Gastrocnemius medialis (tissue), 4 donors: ENCODE measurements at places on chromosomes 1 and 21. TPM values are rescaled to one million over a fixed set of nuclear protein-coding genes. Genes with fewer than 3 reads are reported as not detected.

GRCh38 chr1:116569381-116569670, 1.5 kb downstream of the CD58 start:
- H3K4me1 ChIP-seq: peaks cover 11% of the 10 kb centered on the region
- H3K27ac ChIP-seq: no peak overlapping the region
- H3K4me3 ChIP-seq: no peak overlapping the region
- H3K27me3 ChIP-seq: no peaks in the 10 kb centered on the region

GRCh38 chr1:162970021-162970420, 99.1 kb upstream of the RGS4 start:
- peaks cover 7% of the 10 kb centered on the region for H3K4me1 ChIP-seq
- no peaks in the 10 kb centered on the region for H3K36me3 ChIP-seq
- H3K27me3 ChIP-seq: no peaks in the 10 kb centered on the region
- DNase-seq: no peak
- H3K4me3 ChIP-seq: no peak overlapping the region

DNA sequence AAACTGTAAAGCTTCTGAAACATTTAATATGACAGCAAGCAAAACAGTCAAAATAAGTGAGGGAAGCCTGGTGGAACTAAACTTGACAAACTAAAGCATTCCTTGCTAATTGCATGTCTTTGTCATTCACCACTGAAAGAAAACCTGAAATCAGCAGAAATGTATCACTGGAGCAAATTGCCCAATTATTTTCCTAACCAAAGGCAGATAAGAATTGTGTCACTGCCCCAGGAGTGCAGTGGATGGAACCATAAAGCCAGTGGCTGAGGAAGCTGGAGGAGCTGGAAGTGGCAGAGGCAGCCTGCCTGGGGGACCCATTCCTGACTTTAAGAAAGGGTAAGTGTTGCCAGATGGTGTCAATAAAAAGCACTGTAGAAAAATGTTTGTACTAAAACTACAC, 2.7 kb upstream of the SLC30A10 start:
- H3K27me3 ChIP-seq: peaks cover 8% of the 10 kb centered on the region
- no peak for DNase-seq
- H3K36me3 ChIP-seq: no peaks in the 10 kb centered on the region
- no peak overlapping the region for H3K4me3 ChIP-seq

DNA sequence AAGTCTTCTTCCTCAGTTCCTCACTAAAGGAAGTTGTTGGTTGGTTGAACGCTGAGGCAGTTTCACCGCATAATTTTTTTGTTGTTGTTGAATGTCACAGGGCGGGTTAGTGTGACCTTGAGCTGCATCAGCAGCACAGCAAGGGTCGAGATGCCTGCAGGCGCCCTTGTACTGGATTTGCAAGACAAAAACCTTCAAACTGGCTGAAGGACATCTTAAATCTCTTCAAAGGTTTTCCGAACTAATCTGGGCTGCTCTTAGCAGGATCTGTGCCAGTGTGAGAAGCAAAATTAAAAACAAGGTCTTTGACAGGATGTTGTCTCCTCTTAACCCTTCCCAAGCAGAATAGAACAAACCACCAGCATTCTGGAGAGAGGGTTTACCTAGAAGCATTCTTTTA, 59.4 kb downstream of the NRIP1 start:
- H3K27me3 ChIP-seq: no peaks in the 10 kb centered on the region
- DNase-seq: no peak
- H3K27ac ChIP-seq: no peak overlapping the region
- H3K4me3 ChIP-seq: no peak overlapping the region

Gene NLRP3
- total RNA-seq: 0.29 TPM

DNA sequence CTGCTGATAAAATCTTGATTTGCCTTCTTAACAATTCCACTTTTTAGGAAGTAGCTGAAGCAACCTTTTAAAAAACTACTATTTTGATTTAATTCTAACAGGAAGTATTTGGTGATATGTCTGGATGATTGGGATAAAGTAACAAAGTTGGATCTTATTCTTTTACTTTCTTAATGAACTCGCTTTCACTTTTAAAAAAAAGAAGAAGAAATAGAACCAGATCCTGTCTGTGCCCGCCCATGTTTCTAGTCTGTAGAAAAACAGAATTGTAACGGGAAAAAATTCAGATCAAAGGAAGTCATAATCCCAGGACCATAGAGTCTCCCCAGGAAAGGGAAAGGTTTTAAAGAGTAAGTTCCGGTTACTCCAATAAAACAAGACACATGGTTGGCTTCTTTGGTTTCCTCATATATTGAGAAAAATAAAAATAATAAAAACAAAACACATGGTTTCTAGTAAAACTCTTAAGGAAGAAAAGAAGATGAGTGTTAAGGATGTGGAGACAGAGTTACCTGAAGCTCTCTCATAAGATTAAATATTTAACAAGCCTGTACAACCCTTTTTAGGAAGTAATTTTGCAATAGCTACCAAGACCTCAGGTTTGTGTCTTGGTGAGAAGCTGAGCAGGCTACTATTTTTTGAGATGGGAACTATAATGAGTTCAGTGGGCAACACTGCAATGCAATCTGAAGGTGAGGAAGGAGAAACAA, 4.9 kb downstream of the CD48 start:
- H3K4me1 ChIP-seq: no peaks in the 10 kb centered on the region
- no peak overlapping the region for H3K4me3 ChIP-seq
- no peaks in the 10 kb centered on the region for H3K36me3 ChIP-seq
- DNase-seq: no peak
- H3K27me3 ChIP-seq: no peaks in the 10 kb centered on the region

DNA sequence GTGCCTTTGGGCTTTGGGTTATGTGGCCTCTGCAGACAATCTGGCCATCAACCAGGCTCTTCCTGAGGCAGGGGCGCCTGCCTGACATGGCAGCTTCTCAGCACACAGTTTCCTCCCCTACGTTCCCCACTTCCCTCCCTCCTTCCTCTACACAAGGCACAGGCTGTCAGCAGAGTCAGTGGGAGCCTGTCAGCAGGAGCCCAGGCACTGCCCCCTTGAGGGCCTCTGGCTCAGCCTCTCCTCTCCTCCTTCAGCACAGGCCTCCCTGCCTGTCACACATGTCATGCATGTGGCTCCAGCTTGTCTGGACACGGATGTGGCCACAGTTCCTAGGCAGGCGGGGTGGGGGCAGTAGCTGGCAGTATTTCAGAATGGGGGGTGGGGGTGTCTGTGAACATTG, 52.2 kb upstream of the ARTN start:
- H3K4me1 ChIP-seq: peaks cover 37% of the 10 kb centered on the region
- H3K36me3 ChIP-seq: no peaks in the 10 kb centered on the region
- no peaks in the 10 kb centered on the region for H3K27me3 ChIP-seq
- no peak overlapping the region for H3K4me3 ChIP-seq

- no peak for DNase-seq
- no peaks in the 10 kb centered on the region for H3K27me3 ChIP-seq
- no peak overlapping the region for H3K27ac ChIP-seq
- H3K4me1 ChIP-seq: no peaks in the 10 kb centered on the region
- H3K4me3 ChIP-seq: no peak overlapping the region
Observed at GRCh38 chr1:97196825-97197516, 475.4 kb downstream of the PTBP2 start.

Gene OR2AK2
- not detected for total RNA-seq

- no peak overlapping the region for H3K4me3 ChIP-seq
- peaks cover 4% of the 10 kb centered on the region for H3K27me3 ChIP-seq
- no peaks in the 10 kb centered on the region for H3K4me1 ChIP-seq
- DNase-seq: peak; percentile 20
- no peak overlapping the region for H3K27ac ChIP-seq
Observed at GRCh38 chr21:33124889-33125288, 54.9 kb downstream of the OLIG1 start.

Gene LCE1A
- total RNA-seq: not detected
